ENCODE measurements at places on chromosomes 3 and 15.

GRCh38 chr3:122793568-122794416 lies at the start of gene HSPBAP1:
TSS of gene HSPBAP1 (minus strand) at chr3:122793831. CDS start at chr3:122793680, 151 bp downstream.
- peak; percentile 84 for DNase-seq

GRCh38 chr3:150238995-150239619 lies 169.0 kb upstream of the TSC22D2 start:
- no peak for DNase-seq

DNA sequence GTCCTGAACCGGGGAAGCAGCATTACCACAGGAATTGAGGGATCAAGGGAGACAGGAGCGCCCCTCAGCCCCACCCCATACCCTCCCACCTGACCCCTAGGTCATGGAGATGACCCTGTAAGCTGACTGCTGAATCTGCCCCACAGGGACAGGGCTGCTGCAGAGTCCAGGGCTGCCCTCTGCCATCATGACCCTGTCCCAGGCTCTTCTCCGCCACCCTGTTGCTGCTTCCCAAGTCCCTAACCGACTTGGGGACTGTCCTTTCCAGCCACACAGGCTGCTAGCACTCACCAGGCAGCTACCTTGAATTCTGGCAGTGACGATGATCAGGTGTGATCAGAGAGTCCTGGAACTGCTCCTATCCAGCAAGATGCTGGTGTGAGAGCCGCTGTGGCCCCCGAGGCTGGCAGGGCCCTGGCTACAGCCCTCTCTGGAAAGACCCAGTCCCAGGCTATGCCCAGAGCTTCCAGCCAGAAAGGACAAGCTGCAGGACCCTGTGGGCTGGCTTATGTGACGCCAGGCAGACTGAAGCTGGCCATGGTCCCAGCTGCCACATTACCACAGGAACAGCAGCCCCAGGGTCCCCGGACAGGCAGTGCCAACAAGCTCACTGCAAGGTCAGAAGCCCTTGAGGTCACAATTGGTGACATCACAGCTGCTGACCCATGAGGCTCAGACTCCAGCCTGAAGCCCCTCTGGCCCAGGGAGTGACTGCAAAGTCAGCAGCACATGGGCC lies at the start of gene C3orf22:
Gene C3orf22 (minus strand): TSS at position 597 of the 736 bp plus-strand sequence. CDS start 5,542 bp downstream, outside the sequence.
- no peak for DNase-seq

- no peak for DNase-seq
These were observed 24.0 kb upstream of the SRP14 start for GRCh38 chr15:40062816-40063562.

GRCh38 chr3:134314588-134315285 lies 59.5 kb downstream of the AMOTL2 start:
- DNase-seq = no peak

DNA sequence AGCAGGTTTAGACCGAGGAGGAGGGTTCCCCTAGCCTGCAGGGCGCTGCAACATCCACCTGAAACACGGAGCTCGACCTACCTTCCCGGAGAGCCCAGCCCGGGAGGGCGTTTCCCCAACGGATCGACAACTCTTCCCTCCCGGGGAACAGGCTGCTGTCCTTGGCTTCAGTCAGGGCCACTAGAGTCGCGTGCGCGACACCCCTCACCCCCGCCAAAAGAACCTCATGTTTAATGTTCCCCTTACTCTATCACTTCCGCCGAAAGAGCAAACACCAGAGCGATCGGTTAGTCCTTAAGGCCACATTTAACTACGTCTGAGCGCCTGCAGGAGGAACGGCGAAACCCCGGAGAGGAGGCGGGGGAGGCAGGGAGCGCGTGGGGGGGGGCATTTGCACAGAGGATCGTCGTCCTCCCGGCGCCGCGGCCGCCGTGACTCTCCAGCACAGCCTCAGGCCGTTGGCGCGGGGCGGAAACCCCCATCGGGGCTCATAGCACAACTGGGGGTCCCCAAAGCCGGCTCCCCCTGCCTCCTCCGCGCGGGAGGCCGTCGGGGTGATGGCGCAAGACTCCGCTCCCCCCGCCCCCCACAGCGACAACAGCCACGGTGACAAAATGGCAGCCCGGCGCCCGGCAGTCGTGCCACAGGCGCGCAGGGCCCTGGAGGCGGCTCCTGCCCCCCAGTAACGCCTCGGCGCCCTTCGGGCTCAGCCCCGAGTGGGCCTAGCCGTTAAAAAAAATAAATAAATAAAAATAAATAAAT lies 3.2 kb downstream of the ANP32A start:
- DNase-seq = peak; percentile 66

DNA sequence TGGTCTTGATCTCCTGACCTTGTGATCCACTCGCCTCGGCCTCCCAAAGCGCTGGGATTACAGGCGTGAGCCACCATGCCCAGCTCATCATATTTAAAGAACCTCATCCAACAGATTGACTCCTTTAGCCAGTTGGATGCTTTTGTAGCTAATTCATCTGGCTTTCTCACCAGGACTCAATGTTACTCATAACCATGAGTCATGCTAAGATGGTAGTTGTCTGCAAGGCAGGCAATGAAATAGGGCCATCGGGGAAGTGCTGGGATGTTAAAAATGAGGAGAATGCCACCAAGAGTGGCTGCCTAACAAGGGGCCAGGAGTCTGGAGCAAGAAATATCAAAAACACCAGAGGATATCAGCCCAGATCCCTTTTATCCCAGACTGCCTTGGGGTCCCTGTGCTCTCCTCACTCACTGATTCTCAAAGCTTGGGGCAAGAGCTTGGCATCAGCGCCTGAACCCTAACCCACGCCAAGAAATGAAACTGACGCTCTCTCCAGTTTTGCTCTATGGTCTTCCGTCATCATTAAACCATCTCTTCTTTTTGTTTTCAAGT lies 7.4 kb upstream of the PCOLCE2 start:
- DNase-seq = peak; percentile 19

- DNase-seq = no peak
These were observed 1.8 kb downstream of the HCN4 start for GRCh38 chr15:73366766-73367623.

GRCh38 chr15:47607695-47608094 lies 109.6 kb upstream of the SEMA6D start:
- no peak for DNase-seq

- no peak for DNase-seq
These were observed 34.2 kb downstream of the APBA2 start for GRCh38 chr15:28919679-28920655.

GRCh38 chr3:191797271-191797670 lies 336.3 kb downstream of the PYDC2 start:
- DNase-seq = no peak

- DNase-seq = no peak
These were observed 614.4 kb downstream of the FHIT start for GRCh38 chr3:60636846-60637245.

DNA sequence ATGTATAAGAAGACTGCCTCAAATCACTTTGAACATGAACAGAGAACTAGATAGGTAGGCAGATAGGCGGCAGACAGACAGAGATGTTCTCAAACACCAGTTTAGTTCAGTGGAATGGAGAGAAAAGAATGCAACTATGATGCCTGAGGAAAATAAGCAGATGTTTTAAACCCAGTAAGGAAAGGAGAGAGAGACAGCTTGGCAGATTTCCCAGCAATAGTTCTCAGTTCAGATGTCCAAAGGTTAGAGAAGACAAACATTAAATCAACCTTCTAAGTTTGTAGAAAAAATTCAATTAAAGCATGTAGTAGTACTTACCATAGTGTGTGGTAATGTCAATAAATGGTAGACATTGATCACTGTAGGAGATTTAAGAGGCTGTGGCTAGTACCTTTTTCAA lies 209.6 kb upstream of the PFN2 start:
- DNase-seq = peak; percentile 86

DNA sequence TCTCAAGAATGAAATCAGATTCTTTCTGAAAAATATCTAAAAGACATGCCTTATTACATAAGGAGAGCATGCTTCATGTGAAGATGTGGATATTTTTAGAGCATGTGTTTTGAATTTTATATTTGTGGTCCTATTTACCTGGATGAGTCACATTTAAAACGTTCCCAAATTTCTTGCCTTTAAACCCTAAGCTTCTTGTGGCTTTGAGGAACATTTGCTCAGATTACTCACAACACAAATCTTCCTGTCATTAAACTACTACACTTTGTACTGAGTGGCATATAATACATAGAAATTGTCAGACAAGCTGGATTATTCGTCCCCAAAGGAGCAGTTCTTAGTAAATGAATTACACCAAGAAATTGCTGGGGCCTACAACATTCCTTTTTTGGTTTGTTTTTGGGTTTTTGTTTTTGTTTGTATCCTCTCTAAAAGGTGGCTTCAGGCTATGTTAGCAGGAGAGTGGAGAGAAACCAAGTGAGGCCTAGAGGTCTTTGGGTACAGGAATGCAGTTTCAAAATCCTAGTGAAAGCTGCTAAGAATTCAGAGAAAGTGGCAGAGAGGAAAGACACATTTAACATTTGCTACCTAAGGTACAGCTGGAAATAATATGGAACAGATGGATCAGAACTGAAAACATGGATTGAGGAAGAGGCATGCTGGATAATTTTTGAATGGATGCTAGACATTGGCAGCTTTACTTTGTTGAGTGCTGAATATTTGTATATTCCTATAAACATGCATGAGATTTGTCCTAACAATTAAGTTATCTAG lies 128.1 kb downstream of the RPL22L1 start:
- DNase-seq = peak; percentile 49

GRCh38 chr15:65310431-65311137 lies 6.1 kb downstream of the RNU5B-1 start:
- DNase-seq = peak; percentile 78

DNA sequence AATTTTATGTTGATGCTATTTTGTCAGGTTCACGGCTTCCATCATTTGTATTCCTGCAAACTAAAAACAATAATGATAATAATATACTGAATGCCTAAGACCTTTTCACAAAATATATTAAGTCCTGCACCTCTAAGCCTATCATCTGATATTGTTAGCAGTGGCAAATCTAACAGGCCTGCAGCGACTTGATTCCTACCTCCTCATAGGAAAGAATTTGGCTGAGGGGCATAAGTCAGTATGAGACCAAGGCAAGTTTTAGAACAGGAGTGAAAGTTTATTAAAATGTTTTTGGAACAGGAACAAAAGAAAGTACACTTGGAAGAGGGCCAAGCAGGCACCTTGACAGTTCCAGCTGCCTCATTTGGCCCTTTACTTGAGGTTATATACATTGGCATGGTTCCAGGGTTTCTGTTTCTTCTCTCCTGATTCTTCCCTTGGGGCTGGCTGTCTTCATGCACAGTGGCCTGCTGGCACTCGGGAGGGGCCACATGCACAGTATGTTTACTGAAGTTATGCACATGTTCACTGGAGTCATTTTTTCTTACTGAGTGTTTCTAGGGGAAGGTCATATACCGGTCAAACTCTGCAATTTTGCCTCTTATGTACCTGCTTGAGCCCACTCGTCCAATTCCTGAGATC lies 418.1 kb downstream of the EPHA6 start:
- DNase-seq = no peak

DNA sequence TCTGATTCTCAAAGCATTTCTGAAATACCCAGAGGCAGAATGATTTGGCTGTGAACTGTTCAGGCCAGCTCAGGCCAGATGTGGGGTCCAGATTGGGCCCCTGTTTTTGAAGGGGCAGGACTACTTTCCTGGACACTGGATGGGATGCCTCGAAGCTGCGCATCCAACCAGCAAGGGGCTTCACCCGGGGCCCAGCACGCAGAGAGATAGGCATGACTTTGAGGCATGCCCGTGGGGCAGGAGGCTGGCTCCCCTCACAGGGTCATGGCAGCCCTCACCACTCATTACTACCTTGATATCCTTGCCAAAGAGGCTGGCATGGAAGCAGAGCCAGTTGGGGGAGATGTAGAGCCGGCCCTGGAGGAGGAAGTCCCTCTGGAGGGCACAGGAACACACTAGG lies 30.1 kb downstream of the GRAMD2A start:
- no peak for DNase-seq

DNA sequence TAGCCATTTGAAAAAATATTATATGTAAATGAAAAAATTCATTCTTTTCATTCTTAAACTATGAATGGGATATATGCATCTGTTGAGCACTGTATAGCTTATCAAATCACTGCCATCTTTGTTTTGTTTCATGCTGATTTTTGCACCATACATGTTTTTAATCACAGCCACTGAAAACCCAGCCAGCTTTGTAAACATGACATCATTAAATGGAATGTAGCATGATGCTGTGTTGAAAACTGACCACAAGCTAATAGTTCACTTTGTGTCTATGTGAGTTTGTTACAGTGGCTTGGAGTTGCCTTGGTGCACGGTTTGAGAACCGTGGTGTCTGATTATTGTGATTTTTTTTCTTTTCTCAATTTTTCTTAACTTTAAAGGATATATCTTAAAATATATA lies 75.7 kb downstream of the GMPS start:
- peak; percentile 81 for DNase-seq

DNA sequence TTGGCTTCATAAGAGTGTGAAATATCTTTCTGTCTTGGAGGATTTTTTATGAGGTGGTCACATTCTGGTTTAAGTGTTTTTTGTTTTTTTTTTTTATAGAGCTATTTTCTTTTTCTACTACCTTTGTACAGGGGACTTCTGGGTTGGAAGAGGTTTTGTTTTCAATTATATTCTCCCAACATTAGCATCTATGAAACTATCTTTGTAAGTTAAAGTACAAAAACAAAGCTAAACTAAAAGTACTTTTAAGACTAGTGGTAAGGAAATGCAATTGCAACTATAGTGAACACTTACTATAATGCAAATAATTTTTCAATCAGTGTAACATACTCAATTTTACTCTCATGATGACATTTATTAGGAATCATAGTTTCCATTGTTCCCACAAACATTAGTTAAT lies 688.2 kb downstream of the SI start:
- DNase-seq = no peak

GRCh38 chr15:41734079-41734478 lies 40.2 kb upstream of the MAPKBP1 start:
- no peak for DNase-seq

- DNase-seq = no peak
These were observed 20.2 kb downstream of the USF3 start for GRCh38 chr3:113676261-113676660.

GRCh38 chr3:177751770-177752169 lies 554.5 kb upstream of the TBL1XR1 start:
- no peak for DNase-seq

DNA sequence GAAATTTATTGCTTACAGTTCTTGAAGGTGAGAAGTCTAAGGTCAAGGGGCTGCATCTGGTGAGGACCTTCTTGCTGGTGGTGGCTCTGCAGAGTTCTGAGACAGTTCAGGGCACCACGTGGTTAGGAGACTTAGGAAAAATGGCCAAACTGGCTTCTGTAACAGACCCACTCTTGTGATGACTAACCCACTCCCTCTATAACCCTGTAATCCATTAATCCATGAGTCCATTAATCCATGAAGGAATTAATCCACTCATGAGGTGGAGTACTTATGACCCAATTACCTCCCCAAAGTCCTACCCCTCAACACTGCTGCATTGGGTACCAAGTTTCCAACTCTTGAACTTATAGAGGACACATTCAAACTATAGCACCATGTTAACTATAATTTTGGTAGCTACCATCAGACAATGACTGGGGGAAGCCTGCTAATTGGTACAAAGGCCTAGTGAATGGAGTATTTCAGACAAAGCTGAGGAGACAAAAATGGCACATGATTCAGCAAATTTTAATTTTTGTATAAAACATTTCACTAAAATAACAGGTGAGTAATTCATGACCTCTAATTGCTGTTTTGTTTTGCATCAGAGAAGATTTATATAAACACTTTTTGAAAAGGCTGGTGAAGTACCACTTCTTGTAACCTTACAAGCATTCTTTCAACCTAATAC lies 374.1 kb upstream of the TBL1XR1 start:
- no peak for DNase-seq

GRCh38 chr3:142809259-142809658 lies 79.6 kb downstream of the PCOLCE2 start:
- DNase-seq = no peak

All from fibroblast of gingiva (primary cell).